ENCODE measurements at places on chromosomes 6 and 20. TPM values are rescaled to one million over a fixed set of nuclear protein-coding genes. Genes with fewer than 3 reads are reported as not detected.

Gene ANKEF1
- 6.9 TPM for total RNA-seq

GRCh38 chr6:150641398-150642139, 41.9 kb downstream of the PLEKHG1 start:
- no peak for DNase-seq
- H3K4me1 ChIP-seq = peaks cover 2% of the 10 kb centered on the region
- H3K27me3 ChIP-seq = no peaks in the 10 kb centered on the region
- peak overlapping the region; percentile 34 for H3K27ac ChIP-seq

Gene TPX2
- 0.10 TPM for total RNA-seq

DNA sequence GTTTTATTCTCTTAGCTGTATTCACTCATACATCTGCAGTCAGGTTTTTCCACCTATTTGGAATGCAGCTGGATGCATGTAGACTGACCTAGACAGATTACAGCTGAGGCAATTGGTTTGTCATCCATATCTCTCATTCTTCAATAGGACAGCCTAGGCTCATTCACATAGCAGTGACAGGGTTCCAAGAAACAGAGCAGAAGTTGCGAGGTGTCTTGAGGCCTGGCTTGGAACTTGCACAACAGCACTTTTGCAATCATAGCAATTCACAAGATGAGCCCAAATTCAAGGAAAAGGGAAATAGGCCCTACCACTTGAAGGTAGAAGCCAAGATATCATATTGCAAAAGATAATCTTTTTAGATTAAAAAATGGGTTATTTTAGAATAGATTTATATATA, 508.9 kb upstream of the JAG1 start:
- no peak for DNase-seq
- no peak overlapping the region for H3K27ac ChIP-seq
- H3K27me3 ChIP-seq = peaks cover 3% of the 10 kb centered on the region
- H3K4me3 ChIP-seq = no peak overlapping the region
- no peaks in the 10 kb centered on the region for H3K4me1 ChIP-seq
- H3K36me3 ChIP-seq = no peaks in the 10 kb centered on the region

Gene HLA-DOA
- 5.0 TPM for total RNA-seq

GRCh38 chr6:18473755-18474154, 86.6 kb downstream of the RNF144B start:
- no peak overlapping the region for H3K27ac ChIP-seq
- H3K4me1 ChIP-seq = no peaks in the 10 kb centered on the region
- H3K27me3 ChIP-seq = no peaks in the 10 kb centered on the region
- H3K4me3 ChIP-seq = no peak overlapping the region
- no peak for DNase-seq

- no peak for DNase-seq
- H3K27ac ChIP-seq = no peak overlapping the region
- H3K4me3 ChIP-seq = no peak overlapping the region
- no peaks in the 10 kb centered on the region for H3K27me3 ChIP-seq
- peaks cover 20% of the 10 kb centered on the region for H3K4me1 ChIP-seq
These were observed 27.6 kb upstream of the MRPS18A start for GRCh38 chr6:43715056-43715788.

Gene CTAGE9
- not detected for total RNA-seq

DNA sequence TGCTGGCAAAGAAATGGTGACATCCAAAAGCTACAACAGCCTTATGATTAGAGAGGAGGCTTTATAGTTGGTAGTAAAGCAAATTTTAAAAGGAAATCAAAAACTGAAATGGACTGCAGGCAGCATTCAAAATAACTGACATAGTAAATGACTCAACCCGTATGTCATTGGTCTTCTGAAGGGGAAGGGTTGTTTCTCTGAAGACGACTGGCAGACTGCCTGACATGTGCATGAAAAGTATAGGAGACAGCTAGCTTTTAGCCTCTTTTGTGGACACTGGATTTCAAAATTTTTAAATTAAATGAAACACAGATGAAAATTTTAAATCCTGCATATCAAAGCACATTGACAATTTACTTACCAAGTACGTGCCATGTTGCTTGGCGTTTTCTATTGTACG, 90.7 kb downstream of the TRMT6 start:
- H3K27me3 ChIP-seq = no peaks in the 10 kb centered on the region
- DNase-seq = no peak
- peaks cover 17% of the 10 kb centered on the region for H3K4me1 ChIP-seq
- H3K36me3 ChIP-seq = no peaks in the 10 kb centered on the region
- H3K4me3 ChIP-seq = no peak overlapping the region

DNA sequence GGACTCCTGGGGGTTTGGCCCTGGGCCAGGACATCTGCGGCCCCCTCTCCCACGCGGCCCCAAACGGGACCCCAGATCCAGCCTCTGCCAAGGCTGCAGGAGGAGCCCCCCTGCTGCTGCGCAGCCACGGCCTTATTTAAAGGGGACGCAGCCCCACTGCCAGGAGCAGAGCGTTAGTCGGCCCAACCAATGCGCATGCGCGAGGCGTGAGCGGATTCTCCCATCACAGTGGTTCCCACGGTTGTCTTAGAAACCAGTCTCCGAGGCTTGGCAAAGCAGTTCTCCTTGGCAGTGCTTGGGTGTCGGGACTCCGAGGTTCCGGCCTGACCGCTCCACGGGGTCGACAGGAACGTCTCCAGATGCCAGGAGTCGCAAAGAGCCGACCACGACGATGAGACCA, 288.3 kb upstream of the ZNF337 start:
- peaks cover 3% of the 10 kb centered on the region for H3K4me1 ChIP-seq
- H3K27me3 ChIP-seq = no peaks in the 10 kb centered on the region
- peak overlapping the region; percentile 13 for H3K4me3 ChIP-seq
- DNase-seq = peak; percentile 69
- no peaks in the 10 kb centered on the region for H3K36me3 ChIP-seq

Gene WTAP
- 89.1 TPM for total RNA-seq

DNA sequence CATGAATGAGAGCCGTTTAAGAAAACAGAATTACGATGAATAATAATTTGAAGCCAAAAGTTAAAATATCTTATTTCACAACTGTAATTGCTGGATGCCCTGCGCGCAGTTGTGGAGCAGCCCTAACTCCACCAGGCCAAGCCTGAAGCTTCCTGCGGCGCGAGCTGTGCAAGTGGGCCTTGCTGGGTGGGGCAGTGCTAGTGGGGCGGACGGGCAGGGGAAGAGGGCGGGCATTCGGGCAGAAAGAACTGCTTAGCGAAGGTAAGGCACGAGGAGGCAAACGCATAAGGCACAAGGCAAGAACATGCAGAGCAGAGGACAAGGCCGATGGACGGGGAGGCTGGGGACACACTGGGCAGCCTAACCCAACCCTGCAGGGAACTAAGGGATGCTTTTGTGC, 2.3 kb downstream of the HLA-DQB2 start:
- H3K4me3 ChIP-seq = no peak overlapping the region
- no peaks in the 10 kb centered on the region for H3K36me3 ChIP-seq
- H3K27me3 ChIP-seq = no peaks in the 10 kb centered on the region
- no peak overlapping the region for H3K27ac ChIP-seq
- no peaks in the 10 kb centered on the region for H3K4me1 ChIP-seq
- no peak for DNase-seq

Gene MYO6
- 13.1 TPM for total RNA-seq

- no peak overlapping the region for H3K4me3 ChIP-seq
- H3K27me3 ChIP-seq = no peaks in the 10 kb centered on the region
- H3K36me3 ChIP-seq = no peaks in the 10 kb centered on the region
- no peak for DNase-seq
- H3K27ac ChIP-seq = no peak overlapping the region
These were observed 11.3 kb upstream of the CEP43 start for GRCh38 chr6:166987930-166988329.

Gene PRPH2
- 6.8 TPM for total RNA-seq

All from ovary (tissue), 10 donors.